Spleen (tissue), 13 donors: ENCODE measurements at places on chromosomes 7 and 10. TPM values are rescaled to one million over a fixed set of nuclear protein-coding genes. Genes with fewer than 3 reads are reported as not detected.

The PLEKHA8 gene
- 1.4 TPM for polyA plus RNA-seq

The LEP gene
- 0.21 TPM for polyA plus RNA-seq

The AS3MT gene
- polyA plus RNA-seq: 16.6 TPM

The TFPI2 gene
- 1.1 TPM for polyA plus RNA-seq

The TCAF2 gene
- polyA plus RNA-seq: 1.0 TPM

The CLDN4 gene
- polyA plus RNA-seq: 0.33 TPM

The CLDN15 gene
- 26.4 TPM for polyA plus RNA-seq

The CRHR2 gene
- not detected for polyA plus RNA-seq

The UROS gene
- 31.6 TPM for polyA plus RNA-seq

The IDI2 gene
- 0.06 TPM for polyA plus RNA-seq

The NRP1 gene
- 4.8 TPM for polyA plus RNA-seq

The MEST gene
- polyA plus RNA-seq: 11.2 TPM

The PBLD gene
- 0.96 TPM for polyA plus RNA-seq

The MEIG1 gene
- 0.54 TPM for polyA plus RNA-seq

The PTF1A gene
- not detected for polyA plus RNA-seq

The PON2 gene
- polyA plus RNA-seq: 14.2 TPM

The NPTX2 gene
- polyA plus RNA-seq: 6.0 TPM

The RARRES2 gene
- 165 TPM for polyA plus RNA-seq

The NACAD gene
- polyA plus RNA-seq: 1.0 TPM

The ATOH7 gene
- polyA plus RNA-seq: 0.04 TPM

The CCDC7 gene
- 0.83 TPM for polyA plus RNA-seq

The CASP7 gene
- 14.0 TPM for polyA plus RNA-seq

The HOXA5 gene
- polyA plus RNA-seq: 2.2 TPM

The INMT gene
- 7.8 TPM for polyA plus RNA-seq

The WEE2 gene
- polyA plus RNA-seq: not detected

The TRIM73 gene
- polyA plus RNA-seq: 2.8 TPM

The ATP6V0E2 gene
- polyA plus RNA-seq: 33.4 TPM

The GNGT1 gene
- not detected for polyA plus RNA-seq

The GBX1 gene
- not detected for polyA plus RNA-seq

The TLX1 gene
- polyA plus RNA-seq: 7.5 TPM

The TUBGCP2 gene
- 201 TPM for polyA plus RNA-seq

The SLC25A28 gene
- 54.0 TPM for polyA plus RNA-seq

The SFTPA1 gene
- 1.4 TPM for polyA plus RNA-seq

The VAX1 gene
- polyA plus RNA-seq: not detected

The ACSM6 gene
- not detected for polyA plus RNA-seq

The CALHM1 gene
- polyA plus RNA-seq: 0.10 TPM

The TRUB1 gene
- polyA plus RNA-seq: 4.8 TPM

The CDH23 gene
- 3.3 TPM for polyA plus RNA-seq

The CACNA2D1 gene
- polyA plus RNA-seq: 1.7 TPM

The C7orf33 gene
- not detected for polyA plus RNA-seq

The SHH gene
- polyA plus RNA-seq: not detected

The PILRA gene
- polyA plus RNA-seq: 18.8 TPM

The OPALIN gene
- polyA plus RNA-seq: not detected

The BRAF gene
- 4.7 TPM for polyA plus RNA-seq
